GM12864 (cell line): ENCODE measurements at places on chromosomes 7 and 10.

- no peak for DNase-seq
Measured at GRCh38 chr10:112753961-112754411, 196.1 kb upstream of the TCF7L2 start.

GRCh38 chr10:95531058-95531809 lies 29.9 kb downstream of the SORBS1 start:
- DNase-seq, result no peak

GRCh38 chr10:5413012-5413938 lies 918 bp downstream of the NET1 start:
- no peak for DNase-seq

- DNase-seq, result peak; percentile 54
Measured at GRCh38 chr10:28367929-28368484, 65.1 kb upstream of the MPP7 start.

DNA sequence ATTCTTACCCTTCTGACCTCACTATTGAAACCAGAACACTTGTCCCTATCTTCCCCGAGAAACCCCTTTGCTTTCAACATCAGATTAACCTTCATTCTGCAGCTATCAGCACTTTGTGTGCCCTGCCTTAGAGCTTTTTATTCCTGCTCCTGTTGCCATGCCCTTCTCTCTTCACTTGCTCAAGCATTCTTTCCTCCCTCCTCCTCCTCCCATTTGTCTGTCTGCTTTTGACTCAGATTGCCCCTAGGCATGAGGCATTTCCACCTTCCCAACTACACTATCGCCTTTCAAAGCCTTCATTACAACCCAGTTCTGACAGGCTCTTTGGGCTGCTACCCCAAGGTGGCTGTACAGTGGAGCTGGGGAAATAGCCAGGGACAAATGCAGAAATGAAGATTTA lies 143.3 kb downstream of the SLC25A13 start:
- DNase-seq, result no peak

- no peak for DNase-seq
Measured at GRCh38 chr7:11952972-11953371, 121.0 kb upstream of the THSD7A start.

GRCh38 chr7:41415471-41416207 lies 287.3 kb downstream of the INHBA start:
- no peak for DNase-seq

DNA sequence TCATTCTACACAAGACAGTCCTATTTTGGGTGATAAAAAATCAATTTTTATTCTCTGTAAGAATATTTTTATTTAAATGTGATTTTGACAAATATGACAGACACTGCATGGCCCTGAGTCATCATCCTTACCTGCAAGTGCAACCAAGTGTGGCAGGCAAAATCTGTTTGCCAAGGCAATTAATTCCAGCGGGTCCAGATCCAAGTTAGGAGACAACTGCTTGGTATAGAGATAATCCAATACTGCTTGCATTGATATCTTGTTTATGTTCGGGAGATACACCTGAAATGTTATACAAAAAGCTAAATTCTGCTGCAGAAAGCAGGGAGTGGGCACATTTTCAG lies 66.2 kb downstream of the RHOBTB1 start:
- DNase-seq, result no peak

DNA sequence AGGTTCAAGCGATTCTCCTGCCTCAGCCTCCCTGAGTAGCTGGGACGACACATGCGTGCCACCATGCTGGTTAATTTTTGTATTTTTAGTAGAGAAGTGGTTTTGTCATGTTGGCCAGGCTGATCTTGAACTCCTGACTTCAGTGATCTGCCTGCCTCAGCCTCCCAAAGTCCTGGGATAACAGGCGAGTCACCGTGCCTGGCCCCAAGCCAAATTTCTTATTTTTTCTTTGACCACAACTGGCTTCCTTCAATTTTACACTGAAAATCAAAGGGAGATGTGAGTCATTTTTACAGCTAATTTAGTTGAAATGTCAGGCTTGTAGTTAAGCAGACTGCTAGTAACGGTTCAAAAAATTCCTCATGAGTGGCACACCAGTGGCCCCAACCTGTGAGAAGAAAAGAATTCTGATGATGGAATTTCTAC lies 7.8 kb downstream of the RNF216 start:
- DNase-seq, result no peak

- peak; percentile 87 for DNase-seq
Measured at GRCh38 chr10:71727738-71728737, 8.5 kb upstream of the C10orf105 start.

- no peak for DNase-seq
Measured at GRCh38 chr10:24718031-24718855, 5.4 kb downstream of the ARHGAP21 start.

- no peak for DNase-seq
Measured at GRCh38 chr7:117273814-117274225, 49.0 kb downstream of the WNT2 start.
